ENCODE measurements at places on chromosomes 12 and 14.

- DNase-seq: no peak
Measured at GRCh38 chr14:68561531-68562007, 231.3 kb downstream of the ZFP36L1 start.

DNA sequence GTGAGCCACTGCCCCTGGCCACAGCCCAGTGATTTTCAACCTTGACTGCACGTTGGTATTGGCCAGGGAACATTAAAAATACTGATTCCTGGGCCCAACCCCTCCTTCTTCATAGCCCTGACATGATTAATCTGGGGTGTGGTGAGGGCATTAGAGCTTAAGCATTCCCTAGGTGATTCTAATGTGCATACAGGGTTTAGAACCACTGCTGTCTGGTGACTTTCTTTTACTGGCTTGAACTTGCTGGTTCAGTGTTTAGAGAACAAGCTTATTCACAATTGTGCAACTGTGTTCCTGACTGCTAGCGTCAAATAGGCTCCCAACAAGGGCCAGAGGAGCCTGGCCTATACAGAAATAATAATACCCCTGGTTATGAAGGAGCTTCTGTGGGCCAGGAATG, 488.8 kb upstream of the CCDC196 start:
- no peak for DNase-seq

GRCh38 chr14:64928239-64929013, 14.1 kb downstream of the GPX2 start:
- DNase-seq: no peak

- no peak for DNase-seq
Measured at GRCh38 chr14:60815371-60815770, 80.8 kb downstream of the MNAT1 start.

DNA sequence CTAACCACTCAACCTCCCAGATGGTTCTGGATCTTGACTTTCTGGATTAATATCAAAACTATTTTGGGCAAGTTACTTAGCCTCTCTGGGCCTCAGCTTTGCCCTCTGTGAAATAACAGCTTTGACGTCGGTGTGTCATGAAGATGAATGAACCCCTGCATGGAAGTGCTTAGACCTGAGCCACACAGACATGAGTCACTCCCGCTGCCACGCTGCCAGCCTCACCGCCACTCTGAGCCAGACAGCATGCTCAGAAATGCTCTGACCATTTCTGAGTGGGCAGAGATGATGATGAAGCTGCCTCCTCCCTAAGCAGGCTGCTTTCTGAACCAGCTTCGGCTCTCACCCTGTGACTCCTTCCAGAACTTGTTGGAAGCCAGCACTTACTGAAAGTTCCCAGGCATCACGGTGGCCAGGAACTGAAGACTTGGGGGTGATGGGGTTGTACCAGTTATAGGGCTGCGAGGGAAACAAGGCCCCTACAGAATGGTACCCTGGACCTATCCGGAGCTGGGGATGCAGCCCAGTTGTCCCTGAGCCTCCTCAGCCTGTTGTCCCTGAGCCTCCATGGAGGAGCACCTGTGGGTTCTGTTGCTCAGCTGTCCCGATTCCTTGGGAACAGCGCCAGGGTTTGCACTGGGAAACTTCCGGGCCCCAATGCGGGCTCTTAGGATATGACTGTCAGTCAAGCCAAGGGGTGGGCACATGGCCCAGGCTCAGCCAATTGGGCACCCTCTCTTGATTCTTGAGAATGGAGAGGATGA, 2.0 kb upstream of the CCDC197 start:
- peak; percentile 70 for DNase-seq

DNA sequence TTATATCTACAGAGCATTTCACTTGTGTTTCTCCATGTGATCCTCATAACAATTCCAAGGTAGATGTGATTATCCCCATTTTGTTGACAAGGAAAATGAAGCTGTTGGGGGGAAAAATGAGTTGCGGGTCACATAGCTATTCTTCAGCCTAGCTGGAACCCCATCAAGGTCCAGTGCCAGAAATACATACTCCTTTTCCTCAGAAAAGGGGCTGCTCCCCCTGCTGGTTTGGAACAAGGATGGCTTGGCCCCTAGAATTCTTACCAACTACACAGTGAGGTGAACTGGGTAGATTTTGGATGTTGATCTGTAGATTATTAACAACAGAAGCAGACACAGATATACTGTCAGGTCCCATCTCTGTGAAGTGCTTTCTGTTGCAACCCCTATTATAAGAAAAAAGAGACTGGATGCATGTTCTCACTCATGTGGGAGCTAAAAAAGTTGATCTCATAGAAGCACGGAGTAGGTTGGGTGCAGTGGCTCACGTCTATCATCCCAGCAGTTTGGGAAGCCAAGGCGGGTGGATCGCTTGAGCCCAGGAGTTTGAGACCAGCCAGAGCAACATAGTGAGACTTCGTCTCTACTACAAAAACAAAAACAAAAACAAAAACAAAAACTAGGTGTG, 8.9 kb downstream of the IKZF4 start:
- peak; percentile 88 for DNase-seq

Measured in adipocyte (in vitro differentiated cells).